Stimulated activated CD4-positive, alpha-beta T cell treated with anti-CD3 and anti-CD28 coated beads, Interleukin-15, amount 100 ng/mL, for 48 hours (primary cell): ENCODE measurements at places on chromosomes 16 and 17.

DNA sequence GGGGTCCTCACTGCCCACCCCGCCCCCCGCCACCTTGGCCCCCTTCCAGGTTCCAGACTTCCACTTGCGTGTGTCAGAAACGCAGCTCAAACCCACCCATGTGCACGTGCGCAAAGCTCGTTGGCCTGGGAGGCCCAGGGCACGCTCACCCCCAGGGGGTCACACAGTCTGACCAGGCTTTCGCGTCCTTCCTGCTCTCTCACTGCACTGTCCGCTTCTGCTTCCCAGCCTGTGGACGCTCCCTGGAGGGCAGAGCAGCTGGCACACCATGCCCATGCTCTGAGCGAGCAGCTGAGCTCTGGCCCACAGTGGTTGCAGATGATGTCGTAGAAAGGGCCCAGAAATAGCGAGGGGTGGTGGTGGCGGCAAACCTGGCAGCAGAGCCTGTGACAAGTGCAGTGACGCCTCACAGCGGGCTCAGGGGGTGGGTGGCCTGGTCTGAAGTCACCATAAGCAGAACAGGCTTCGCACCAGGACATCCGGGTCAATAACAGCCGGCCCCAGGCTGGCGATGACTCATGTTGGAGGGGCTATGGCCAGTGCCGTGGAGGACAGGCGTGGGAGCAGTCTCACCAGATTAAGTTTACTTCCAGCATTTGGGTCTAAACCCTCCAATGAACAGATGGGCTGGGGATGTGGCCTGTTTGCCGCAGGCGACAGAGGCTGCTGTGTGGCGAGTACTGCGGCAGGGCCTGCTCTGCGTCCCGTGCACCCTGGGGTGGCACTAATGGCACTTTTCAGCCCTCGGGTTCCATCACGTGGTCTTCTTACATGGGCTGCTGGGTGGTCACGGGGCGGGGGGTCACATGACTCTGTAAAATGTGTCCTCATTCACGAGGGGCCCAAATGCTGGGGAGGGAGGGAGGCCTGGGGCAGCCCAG is 49.0 kb downstream of the NT5M start:
- DNase-seq, result no peak

DNA sequence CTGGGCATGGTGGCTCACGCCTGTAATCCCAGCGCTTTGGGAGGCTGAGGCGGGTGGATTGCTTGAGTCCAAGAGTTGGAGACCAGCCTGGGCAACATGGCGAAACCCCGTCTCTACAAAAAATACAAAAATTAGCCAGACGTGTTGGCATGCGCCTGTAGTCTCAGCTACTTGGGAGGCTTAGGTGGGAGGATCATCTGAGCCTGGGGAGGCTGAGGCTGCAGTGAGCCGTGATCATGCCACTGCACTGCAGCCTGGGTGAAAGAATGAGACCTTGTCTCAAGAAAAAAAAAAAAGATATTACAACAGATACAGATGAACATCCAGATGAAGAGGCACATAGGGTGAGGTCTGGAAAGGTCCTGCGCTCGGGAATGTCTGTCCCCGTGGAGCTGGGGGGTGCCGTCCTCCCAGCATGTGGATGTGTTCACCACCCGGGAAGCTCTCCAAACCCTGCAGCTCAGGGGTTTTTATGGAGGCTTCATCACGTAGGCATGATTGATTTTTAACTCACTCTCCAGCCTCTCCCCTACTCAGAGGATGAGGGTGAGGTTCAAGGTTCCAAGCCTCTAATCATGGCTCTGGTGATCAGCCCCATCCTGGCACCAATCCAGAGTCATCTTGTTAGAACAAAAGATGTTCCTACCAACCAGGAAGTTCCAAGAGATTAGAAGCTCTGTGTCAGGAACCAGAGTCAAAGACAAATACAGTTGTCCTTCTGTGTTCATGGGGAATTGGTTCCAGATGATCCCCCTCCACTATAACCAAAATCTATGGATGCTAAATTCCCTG is 85.0 kb upstream of the DNAJA2 start:
- no peak for DNase-seq

- no peak for DNase-seq
Measured at GRCh38 chr16:48318630-48319029, 66.6 kb downstream of the SIAH1 start.

DNA sequence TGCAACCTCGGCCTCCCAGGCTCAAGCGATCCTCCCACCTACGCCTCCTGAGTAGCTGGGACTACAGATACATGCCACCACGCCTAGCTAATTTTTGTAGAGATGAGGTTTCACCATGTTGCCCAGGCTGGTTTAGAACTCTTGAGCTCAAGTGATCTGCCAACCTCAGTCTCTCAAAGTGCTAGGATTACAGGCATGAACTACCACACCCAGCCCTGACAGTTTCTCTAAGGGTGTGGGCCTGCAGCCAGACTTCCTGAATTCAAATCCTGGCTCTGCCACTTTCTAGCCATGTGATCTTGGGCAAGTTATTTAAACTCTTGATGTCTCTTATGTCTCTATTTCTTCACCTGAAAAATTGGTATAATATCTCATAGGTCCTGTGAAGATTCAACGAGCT is 5.6 kb downstream of the CUEDC1 start:
- no peak for DNase-seq

- no peak for DNase-seq
Measured at GRCh38 chr17:7491583-7491982, 7.4 kb downstream of the POLR2A start.

- no peak for DNase-seq
Measured at GRCh38 chr16:31201582-31202413, 762 bp downstream of the PYCARD start.

DNA sequence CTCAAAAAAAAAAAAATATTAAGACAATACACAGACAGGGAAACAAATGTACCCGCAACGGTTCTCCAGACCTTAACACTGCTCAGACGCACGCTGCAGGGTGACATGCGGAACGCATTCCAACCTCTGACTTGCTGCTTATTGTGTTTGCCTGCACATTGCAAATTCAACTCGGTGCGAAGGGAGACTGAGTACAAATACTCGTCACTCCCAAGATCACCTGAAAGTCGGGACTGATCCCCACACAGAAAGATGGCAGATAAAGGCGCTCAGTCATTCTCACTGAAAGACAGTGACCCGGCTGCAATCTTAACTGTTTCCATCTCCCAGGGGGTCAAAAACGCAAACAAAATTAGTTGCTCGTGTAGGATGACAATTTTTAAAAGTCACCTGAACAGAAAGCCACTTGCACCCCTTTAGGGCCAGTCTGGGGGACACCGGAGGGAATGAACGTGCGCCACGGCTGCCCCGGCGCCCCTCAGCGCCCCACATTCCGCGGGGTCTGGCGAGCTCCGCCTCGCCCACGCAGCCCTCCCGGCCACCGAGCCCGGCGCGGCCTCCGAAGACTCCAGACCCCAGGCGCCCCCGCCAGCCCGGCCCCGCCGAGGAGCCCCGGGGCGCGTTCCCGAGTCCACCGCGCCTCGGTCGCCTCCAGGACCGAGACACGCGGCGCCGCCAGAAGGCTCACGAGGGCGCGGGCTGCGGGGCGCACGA is 589 bp downstream of the CLCN7 start:
- no peak for DNase-seq

DNA sequence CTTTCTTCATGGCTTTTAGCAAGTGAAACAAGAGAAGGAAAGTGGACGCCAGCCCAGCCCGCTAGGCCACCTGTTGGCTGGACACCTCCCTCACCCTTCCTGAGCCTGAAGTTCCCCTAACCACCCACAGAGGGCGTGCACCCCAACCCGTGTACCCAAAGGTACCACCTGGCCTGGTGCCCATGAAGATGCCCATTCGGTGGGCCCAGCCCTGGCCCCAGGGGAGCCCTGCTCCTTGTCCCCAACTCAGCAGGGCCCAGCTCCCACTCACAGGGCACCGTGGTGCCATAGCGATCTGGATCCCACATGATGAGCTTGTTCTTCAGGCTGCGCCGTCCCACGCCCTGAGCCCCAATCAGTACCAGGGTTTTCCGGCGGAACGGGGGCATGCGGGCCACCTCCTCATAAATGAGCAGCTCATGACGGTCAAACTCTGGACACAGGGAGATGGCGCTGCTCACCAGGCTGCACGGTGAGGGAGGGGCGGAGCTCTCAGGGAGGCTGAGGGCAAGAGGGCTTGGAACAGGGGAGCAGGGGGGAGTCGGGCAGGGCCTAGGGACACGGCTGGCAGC is 26.8 kb downstream of the MPP2 start:
- DNase-seq, result no peak

DNA sequence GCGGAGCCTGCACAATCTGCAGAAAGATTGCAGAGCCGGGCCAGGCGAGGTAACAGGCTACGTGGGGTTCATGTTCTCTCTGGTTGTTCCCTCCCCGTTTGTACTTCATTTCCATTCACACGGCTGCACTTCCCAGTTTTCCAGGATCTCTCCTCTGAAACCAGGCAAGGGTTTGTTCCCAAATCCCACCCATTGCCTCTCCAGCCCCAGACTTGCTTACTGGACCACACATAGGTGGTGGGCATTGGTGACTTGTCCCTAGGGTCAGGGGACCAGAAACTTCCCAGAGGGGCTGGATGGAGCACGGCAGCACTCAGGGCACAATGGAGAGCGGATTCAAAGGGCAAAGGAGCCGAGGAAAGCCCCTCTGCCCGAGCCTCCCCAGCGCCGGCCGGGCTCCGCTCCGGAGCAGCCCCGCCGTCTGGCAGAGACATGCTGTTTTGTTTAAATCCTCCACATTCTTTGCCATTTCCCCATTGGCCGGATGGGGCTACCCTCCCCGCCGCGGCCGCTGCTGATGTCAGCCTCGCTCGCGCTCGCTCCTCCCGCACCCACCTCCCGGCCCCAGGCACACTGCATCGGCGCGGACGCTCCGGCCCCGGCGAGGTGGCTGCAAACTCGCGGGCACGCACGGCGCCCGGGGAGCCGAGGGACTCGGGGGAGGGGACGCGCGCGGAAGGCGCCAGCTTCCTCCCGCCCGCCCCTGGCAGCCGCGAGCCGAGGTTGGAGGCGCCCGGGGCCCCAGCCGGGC is at the start of gene PITPNC1:
Gene PITPNC1, plus strand, starts transcription at position 545 of the 751 bp plus-strand sequence.
- peak; percentile 80 for DNase-seq

GRCh38 chr17:72687886-72688285 is 404.6 kb downstream of the SLC39A11 start:
- no peak for DNase-seq

DNA sequence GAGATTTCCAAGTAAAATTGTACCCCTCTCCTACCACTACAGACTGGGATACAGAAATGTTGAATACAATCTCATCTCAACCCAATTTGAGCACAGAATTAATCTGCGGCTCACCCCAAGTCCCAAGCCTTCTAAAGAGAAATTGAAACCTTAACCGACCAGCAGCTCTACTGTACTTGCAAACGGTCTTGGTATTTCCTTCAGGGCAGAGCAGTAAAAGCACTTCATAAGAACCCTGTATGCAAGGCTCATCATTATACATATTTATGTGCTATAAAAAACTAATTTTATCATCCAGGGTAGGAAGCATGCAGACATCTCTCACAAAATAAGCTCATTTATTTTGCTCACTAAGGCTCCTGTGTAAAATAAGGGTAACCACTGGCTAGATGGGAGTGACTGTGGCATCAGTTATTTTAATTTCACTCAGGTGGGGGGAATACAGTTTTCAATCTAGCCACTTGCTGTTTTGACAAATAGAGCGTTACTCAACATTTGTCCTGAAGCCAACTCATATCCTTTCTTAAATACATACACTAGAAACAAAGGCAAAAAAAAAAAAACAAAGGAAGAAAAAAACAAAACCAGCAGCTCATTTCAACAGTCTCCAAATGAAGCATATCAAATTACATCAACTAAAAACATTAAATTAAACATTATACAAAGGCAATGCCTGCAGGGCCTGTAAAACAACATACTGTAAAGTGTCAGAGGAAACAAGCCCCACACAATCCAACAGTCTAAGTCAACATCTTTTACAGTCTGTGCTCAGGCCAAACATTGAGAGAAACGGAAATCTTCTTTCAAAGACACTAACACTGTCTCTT is 65.0 kb downstream of the PARN start:
- no peak for DNase-seq

GRCh38 chr17:29608986-29609385 is 13.7 kb downstream of the CORO6 start:
- DNase-seq, result no peak

DNA sequence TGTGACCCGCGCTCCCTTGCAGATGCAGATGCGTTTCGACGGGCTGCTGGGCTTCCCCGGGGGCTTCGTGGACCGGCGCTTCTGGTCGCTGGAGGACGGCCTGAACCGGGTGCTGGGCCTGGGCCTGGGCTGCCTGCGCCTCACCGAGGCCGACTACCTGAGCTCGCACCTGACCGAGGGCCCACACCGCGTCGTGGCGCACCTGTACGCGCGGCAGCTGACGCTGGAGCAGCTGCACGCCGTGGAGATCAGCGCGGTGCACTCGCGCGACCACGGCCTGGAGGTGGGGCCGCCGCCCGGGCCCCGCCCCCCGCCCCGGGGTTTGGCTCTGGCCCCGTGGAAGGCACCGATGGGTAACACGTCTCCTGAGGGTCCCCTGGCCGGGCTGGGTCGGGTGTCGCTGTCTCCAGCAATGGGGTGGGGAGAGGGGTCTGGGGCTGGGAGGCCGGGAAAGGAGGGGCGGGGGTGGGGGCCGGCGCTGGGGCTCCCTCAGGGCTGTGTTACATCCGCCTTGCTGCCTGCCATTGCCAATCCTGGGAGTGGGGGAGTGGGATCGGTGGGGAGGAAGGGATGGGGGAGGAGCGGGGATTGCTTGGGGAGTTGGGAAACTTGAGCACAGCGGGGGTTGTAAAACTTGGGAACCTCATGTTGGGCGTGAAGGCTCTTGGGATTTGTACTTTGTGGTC is 737 bp downstream of the NUDT16L1 start:
- DNase-seq, result no peak
